ENCODE measurements at places on chromosomes 4 and X.

- no peaks in the 10 kb centered on the region for H3K4me1 ChIP-seq
- DNase-seq, result no peak
Observed at GRCh38 chr4:189121336-189121735, 819.3 kb upstream of the FRG1 start.

- H3K27me3 ChIP-seq, result no peaks in the 10 kb centered on the region
- no peak overlapping the region for H3K27ac ChIP-seq
- DNase-seq, result peak; percentile 32
- no peaks in the 10 kb centered on the region for H3K36me3 ChIP-seq
- no peak overlapping the region for H3K4me3 ChIP-seq
- H3K4me1 ChIP-seq, result no peaks in the 10 kb centered on the region
Observed at GRCh38 chr4:147924604-147925412, 192.9 kb downstream of the ARHGAP10 start.

- H3K36me3 ChIP-seq, result no peaks in the 10 kb centered on the region
- H3K27ac ChIP-seq, result no peak overlapping the region
- peaks cover 3% of the 10 kb centered on the region for H3K27me3 ChIP-seq
- peak; percentile 47 for DNase-seq
- peak overlapping the region; percentile 61 for H3K4me3 ChIP-seq
Observed at GRCh38 chrX:102712981-102713625, 855 bp downstream of the GPRASP2 start.

GRCh38 chrX:108088511-108088910 lies 2.8 kb downstream of the PSMD10 start:
- H3K4me1 ChIP-seq, result peaks cover 10% of the 10 kb centered on the region
- H3K36me3 ChIP-seq, result peaks cover 8% of the 10 kb centered on the region
- no peak overlapping the region for H3K27ac ChIP-seq
- no peaks in the 10 kb centered on the region for H3K27me3 ChIP-seq
- no peak for DNase-seq

GRCh38 chr4:83231620-83232076 lies 53.0 kb downstream of the COQ2 start:
- no peaks in the 10 kb centered on the region for H3K27me3 ChIP-seq
- no peak overlapping the region for H3K4me3 ChIP-seq
- no peaks in the 10 kb centered on the region for H3K36me3 ChIP-seq

GRCh38 chrX:153989973-153990655 lies 17.6 kb downstream of the TMEM187 start:
- no peak overlapping the region for H3K27ac ChIP-seq
- no peaks in the 10 kb centered on the region for H3K36me3 ChIP-seq
- H3K27me3 ChIP-seq, result no peaks in the 10 kb centered on the region
- H3K4me3 ChIP-seq, result no peak overlapping the region

DNA sequence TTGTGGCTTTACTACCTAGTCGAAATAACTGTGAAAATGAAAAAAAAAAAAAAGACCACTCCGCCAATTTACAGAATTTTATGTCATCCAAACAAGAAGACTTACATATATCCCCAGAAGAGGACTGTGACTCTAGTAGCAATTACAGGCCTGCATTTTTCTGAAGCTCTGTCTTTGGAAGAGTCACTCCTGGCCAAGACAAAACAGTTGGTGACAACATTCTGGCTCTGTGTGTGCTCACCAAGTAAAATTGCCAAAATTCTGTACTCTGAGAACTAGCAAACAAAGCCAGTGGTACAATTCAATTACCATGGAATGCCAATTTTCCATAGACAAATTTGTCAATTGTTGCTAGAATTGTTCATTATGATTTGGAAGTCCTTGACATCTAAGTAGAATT lies 311.1 kb downstream of the PDGFC start:
- no peak overlapping the region for H3K4me3 ChIP-seq
- no peaks in the 10 kb centered on the region for H3K36me3 ChIP-seq
- H3K4me1 ChIP-seq, result no peaks in the 10 kb centered on the region
- H3K27ac ChIP-seq, result no peak overlapping the region
- DNase-seq, result no peak

- peak; percentile 10 for DNase-seq
- no peaks in the 10 kb centered on the region for H3K36me3 ChIP-seq
- no peaks in the 10 kb centered on the region for H3K4me1 ChIP-seq
- peaks cover 89% of the 10 kb centered on the region for H3K27me3 ChIP-seq
- no peak overlapping the region for H3K4me3 ChIP-seq
Observed at GRCh38 chr4:80507077-80507476, 171.5 kb downstream of the CFAP299 start.

- H3K4me1 ChIP-seq, result no peaks in the 10 kb centered on the region
- no peak for DNase-seq
- no peaks in the 10 kb centered on the region for H3K36me3 ChIP-seq
- no peak overlapping the region for H3K4me3 ChIP-seq
- H3K27me3 ChIP-seq, result no peaks in the 10 kb centered on the region
Observed at GRCh38 chrX:130738638-130739195, 164.3 kb downstream of the ENOX2 start.

DNA sequence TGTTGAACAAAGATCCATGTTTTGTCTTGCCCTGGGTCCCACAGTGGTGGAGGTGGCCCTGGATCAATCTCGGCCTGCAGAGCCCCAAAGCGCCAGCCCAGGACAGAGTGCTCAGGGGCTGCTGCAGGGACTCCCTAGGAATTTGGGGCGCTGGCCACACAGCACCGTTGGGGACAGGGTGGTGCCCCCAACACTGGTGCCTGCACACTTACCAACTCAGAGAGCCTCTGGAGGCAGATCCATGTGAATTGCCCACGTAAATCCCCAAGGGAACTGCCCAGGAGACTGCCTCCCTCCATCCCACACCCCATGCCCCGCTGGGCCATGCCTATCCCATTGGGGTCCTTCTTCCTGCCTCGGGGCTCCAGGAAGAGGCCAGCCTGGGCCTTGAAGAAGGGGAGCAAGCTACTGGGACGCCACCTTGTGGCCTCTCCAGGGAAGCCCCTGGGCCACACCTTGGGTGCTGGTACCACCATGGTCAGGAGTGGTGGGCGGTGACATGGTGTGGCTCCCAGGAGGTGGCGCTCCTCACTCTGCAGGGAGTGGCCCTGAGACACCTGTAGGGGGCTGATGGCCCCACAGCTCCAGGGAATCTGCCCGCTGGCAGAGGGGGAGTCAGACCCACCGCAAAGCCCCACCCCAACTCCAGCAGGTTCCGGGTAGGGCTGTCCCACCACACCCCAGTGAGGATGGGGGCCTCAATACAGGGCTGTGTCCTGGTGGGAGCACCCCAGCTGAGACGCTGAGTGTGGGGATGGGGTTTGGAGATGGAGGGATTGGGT lies 22.8 kb downstream of the CFAP99 start:
- DNase-seq, result peak; percentile 88
- H3K36me3 ChIP-seq, result no peaks in the 10 kb centered on the region
- peaks cover 16% of the 10 kb centered on the region for H3K4me1 ChIP-seq
- H3K27ac ChIP-seq, result no peak overlapping the region
- H3K27me3 ChIP-seq, result no peaks in the 10 kb centered on the region
- H3K4me3 ChIP-seq, result no peak overlapping the region

- H3K27ac ChIP-seq, result no peak overlapping the region
- H3K4me1 ChIP-seq, result no peaks in the 10 kb centered on the region
- DNase-seq, result no peak
Observed at GRCh38 chr4:18981234-18981615, 959.7 kb upstream of the LCORL start.

DNA sequence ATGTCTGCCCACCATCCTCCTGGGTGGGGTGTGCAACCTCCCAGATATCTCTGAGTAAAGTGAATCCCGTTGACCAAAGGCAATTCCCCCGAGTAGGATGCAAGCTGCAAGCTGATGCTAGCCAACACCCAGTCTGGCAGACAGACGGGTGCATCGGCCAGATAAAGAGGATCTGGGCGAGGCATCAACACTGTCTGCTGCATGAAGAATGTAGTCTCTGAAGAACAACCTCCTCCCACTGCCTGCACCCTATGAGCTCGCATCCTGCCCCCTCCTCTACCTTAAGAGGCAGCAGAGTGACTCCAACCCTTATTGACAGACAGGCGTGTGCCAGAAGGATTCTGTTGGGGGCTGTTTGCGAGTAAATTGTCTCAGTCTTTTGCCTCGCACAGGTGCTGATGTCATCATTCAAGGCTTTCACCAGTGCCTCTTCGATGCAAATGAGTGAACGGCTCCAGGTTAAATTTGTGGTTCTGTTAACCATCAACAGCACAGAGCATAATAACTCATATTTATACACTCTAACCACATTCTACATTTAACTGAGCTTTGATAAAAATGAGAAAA lies 546.9 kb downstream of the BCOR start:
- H3K27ac ChIP-seq, result no peak overlapping the region
- no peaks in the 10 kb centered on the region for H3K36me3 ChIP-seq
- no peaks in the 10 kb centered on the region for H3K4me1 ChIP-seq

GRCh38 chrX:672931-673330 lies 42.3 kb downstream of the SHOX start:
- no peak overlapping the region for H3K4me3 ChIP-seq
- H3K4me1 ChIP-seq, result peaks cover 4% of the 10 kb centered on the region
- no peak overlapping the region for H3K27ac ChIP-seq
- DNase-seq, result no peak
- H3K27me3 ChIP-seq, result peaks cover 2% of the 10 kb centered on the region

- no peaks in the 10 kb centered on the region for H3K4me1 ChIP-seq
- no peak overlapping the region for H3K4me3 ChIP-seq
- no peak overlapping the region for H3K27ac ChIP-seq
- no peak for DNase-seq
Observed at GRCh38 chrX:28756175-28756574, 168.9 kb downstream of the IL1RAPL1 start.

GRCh38 chr4:74474345-74475090 lies 29.6 kb downstream of the AREG start:
- DNase-seq, result peak; percentile 23
- H3K27ac ChIP-seq, result no peak overlapping the region
- no peaks in the 10 kb centered on the region for H3K4me1 ChIP-seq
- no peak overlapping the region for H3K4me3 ChIP-seq

DNA sequence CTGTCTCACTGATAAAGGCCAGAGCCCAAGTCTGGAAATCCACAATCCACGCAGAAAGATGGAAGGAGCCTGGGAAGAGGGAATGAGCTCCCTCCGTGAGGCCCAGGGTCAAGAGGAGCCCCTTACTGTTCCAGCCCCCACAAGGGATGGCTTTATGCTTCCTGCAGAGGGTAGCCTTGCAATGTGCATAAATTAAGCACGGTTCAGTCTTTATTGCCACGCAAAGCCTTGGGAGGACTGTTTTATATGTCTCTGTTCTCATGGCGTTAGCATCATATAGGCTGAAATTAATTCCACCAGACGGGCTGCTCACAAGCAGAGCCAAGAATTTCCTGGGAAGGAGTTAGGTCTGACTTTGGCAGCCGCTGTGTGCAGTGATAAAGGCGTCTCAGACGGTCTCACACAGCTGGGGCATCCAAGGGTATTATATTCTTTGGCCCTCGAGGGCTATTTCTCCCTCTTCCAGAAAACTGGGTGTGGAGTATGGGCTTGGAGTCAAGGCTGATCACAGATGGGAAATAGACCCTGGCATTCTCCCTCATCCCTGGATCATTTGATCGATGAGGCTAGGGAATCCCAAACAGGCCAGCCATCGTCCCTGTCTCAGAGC lies 38.5 kb downstream of the CYTL1 start:
- no peaks in the 10 kb centered on the region for H3K36me3 ChIP-seq
- no peak for DNase-seq
- no peaks in the 10 kb centered on the region for H3K27me3 ChIP-seq
- H3K4me3 ChIP-seq, result no peak overlapping the region
- no peak overlapping the region for H3K27ac ChIP-seq

DNA sequence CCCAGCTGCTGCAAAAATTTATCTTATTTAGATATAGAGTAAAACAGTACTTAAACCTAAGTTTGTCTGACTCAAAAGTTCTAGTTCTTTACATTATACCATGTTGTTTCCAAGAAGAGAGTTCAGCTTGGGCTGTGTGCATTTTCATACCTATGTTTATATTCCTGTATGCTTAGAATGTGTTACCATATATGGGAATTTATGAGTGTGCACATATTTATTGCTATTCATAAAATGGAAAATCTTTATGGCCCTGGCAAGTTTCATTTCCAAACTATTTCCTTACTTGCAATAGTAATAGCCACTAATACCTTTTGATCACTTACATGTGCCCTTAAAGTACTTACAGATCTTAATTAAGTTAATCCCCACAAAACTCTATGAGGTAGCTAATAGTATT lies 2.6 kb downstream of the HEPH start:
- H3K4me1 ChIP-seq, result peaks cover 14% of the 10 kb centered on the region
- DNase-seq, result no peak
- H3K36me3 ChIP-seq, result no peaks in the 10 kb centered on the region
- peaks cover 3% of the 10 kb centered on the region for H3K27me3 ChIP-seq
- H3K27ac ChIP-seq, result no peak overlapping the region
- no peak overlapping the region for H3K4me3 ChIP-seq

DNA sequence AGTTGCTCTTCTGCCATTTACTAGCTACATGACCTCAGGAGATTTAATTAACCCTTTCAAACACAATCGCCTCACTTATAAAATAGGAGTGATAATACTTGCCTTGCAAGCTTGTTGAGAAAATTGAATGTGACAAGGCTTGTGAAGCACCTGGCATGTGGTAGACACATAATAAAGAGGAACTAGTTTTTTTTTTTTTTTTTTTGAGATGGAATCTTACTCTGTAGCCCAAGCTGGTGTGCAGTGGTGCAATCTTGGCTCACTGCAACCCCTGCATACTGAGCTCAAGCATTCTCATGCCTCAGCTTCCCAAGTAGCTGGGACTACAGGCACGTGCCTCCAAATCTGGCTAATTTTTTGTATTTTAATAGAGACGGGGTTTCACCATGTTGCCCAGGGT lies 73.7 kb upstream of the STIM2 start:
- DNase-seq, result peak; percentile 80
- no peak overlapping the region for H3K4me3 ChIP-seq
- H3K36me3 ChIP-seq, result no peaks in the 10 kb centered on the region
- no peaks in the 10 kb centered on the region for H3K27me3 ChIP-seq

DNA sequence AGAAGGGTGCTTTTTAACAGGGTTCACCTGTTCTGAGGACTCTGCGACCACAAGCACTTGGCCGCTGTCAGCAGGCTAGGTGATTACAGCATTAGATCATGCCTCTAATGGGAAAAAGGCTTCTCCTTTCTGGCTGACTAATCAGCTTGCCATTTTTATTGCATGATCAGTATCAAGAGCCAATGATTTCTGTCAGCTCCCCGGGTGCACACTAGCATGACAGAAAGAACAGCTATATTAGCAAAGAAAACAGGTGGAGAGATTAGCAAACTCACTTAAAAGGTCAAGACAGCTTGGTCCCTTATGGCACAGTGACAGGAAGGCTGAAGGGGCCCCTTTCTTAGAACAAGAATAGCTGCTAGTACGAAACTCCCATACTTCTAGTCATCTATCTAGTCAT lies 170.0 kb downstream of the SMIM20 start:
- no peak for DNase-seq
- no peak overlapping the region for H3K27ac ChIP-seq
- H3K36me3 ChIP-seq, result no peaks in the 10 kb centered on the region
- no peak overlapping the region for H3K4me3 ChIP-seq
- peaks cover 13% of the 10 kb centered on the region for H3K4me1 ChIP-seq
- H3K27me3 ChIP-seq, result peaks cover 27% of the 10 kb centered on the region
